ENCODE measurements at places on chromosomes 4 and X.
A peak's percentile ranks its signal among the peaks of the same experiment; 100 is the strongest.

GRCh38 chr4:175424111-175424510, 388.0 kb downstream of the GPM6A start:
- no peak for DNase-seq

- no peak for DNase-seq
Observed at GRCh38 chrX:13092455-13092941, 48.1 kb upstream of the FAM9C start.

- no peak for DNase-seq
Observed at GRCh38 chrX:40573763-40574162, 7.0 kb upstream of the ATP6AP2 start.

GRCh38 chr4:74344031-74344430, 20.9 kb upstream of the EREG start:
- no peak for DNase-seq

DNA sequence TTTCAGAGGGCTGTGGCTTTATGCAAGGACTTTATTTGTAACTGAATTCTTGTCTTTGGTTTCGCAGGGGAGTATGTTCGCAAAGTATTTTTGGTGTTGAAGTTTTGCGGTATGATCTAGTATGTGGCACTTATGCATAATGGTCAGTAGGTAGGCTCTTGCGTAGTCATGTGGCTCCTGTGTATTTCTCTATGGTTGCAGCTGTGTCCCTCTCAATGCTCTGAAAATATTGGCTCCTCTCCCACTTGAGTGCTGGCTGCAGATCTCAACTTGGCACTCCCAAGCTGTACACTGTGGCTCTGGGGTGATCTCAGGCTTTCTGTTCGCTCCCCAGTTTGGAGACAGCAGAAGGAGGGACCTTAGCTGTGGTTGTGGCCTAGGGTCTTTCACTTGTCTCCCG, 24.8 kb downstream of the ARMCX5 start:
- DNase-seq: no peak

- DNase-seq: no peak
Observed at GRCh38 chr4:26938516-26938915, 77.9 kb downstream of the STIM2 start.

GRCh38 chrX:101759000-101759399, 99.3 kb upstream of the ARMCX2 start:
- peak; percentile 39 for DNase-seq

DNA sequence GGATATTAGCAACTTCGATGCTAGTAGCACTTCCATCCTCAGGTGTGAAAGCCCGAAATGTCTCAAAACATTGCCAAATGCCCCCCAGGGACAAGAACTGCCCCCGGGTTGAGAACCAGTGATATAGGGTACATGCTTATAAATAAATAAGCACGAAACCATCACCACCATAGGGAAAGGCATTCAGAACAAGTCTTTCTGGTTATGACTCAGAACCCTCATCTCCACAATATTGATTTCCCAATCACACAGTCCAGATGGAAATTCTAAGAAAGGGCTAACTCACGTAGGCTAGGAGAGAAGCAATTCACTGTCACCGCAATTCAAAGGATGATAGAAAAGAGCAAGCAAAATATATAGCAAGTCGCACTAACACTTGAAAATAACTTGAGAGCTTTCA, 84.8 kb downstream of the ANOS1 start:
- no peak for DNase-seq

GRCh38 chr4:184281231-184282139, 63.8 kb upstream of the ENPP6 start:
- DNase-seq: no peak

- DNase-seq: no peak
Observed at GRCh38 chr4:24570172-24570571, 14.2 kb downstream of the DHX15 start.

GRCh38 chrX:138718941-138719340, 7.4 kb upstream of the FGF13 start:
- no peak for DNase-seq

GRCh38 chr4:83036991-83037665, 2.1 kb downstream of the COPS4 start:
- no peak for DNase-seq

DNA sequence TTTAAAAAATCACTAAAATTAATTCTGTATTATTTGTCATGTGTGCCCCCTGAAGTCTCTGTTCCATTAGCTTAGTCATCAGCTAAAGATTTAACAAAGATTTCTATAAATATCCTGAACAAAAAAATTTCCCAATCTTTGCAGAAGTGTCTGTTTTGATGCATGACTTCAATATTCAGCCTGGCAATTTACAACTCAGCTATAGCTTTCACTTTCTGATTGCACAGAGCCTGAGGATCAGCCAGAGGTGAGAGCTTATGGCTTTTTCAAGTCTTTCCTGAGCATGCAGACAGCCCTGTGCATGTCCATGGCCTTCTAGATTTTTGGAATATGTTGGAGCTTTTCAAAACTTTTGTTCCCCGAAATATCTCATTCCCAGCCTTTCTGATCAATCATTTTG, 420.1 kb downstream of the ZNF674 start:
- DNase-seq: peak; percentile 15

- DNase-seq: no peak
Observed at GRCh38 chr4:25881193-25881592, 18.4 kb upstream of the SEL1L3 start.

GRCh38 chr4:41360921-41361793, 104.4 kb downstream of the UCHL1 start:
- no peak for DNase-seq

- no peak for DNase-seq
Observed at GRCh38 chr4:6464842-6465588, 7.4 kb downstream of the PPP2R2C start.

DNA sequence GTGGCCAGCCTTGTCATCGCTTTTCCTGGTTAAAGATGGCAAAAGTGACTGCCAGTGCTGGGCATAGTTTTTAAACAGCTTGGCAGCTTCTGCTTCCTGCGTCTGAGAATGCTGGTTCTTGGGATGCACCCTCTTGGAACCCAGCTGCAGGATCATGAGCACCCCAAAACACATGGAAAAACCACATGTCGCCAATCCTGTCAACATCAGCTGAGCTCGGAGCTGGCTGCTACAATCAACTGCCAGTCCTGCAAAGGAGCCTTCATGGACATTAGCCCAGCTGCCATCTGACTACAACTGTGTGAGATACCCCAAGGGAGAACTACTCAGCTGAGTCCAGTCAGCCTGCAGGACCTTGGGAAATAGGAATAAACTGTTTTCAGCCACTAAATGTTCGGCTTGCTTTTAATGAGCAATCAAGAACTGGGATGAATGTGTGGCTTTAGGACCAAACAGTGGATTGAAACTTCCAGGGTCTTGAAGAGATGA, 31.0 kb downstream of the OSTC start:
- DNase-seq: no peak

- DNase-seq: peak; percentile 3
Observed at GRCh38 chrX:84907324-84907968, 96.2 kb upstream of the APOOL start.

DNA sequence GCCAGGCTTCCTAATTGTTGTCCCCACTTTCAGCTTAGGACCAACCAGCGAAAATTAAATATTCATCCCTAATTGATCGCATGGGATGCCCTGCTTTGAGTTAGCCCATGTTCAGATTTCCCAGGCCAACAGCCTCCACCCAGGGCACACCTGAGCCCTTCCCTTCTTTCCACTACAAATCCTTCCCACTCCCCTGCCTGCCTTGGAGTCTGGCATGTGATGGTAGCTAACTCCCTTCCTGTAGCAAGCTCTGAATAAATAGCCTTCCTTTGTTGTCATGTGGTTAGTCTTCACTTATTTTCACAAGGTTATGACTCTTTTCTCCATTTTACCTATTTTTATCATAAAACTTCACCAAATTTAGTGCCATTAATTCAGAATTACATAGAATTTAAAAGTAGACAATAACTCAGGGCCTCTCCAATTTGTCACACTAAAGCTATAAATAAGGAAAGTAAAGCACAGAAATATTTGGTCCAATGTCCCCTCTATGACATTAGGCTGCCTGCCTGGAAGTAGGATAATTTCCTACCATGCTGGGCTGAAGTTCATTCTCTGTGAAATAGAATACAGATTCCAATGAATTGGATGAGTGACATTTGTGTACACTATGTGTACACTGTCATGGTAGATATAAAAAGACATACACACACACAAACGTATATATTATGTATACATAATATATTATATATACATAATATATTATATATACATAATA, 166.4 kb upstream of the CPEB2 start:
- no peak for DNase-seq

GRCh38 chrX:104318330-104319009, 63.7 kb upstream of the ESX1 start:
- peak; percentile 27 for DNase-seq

GRCh38 chr4:26584725-26585124, 841 bp downstream of the TBC1D19 start:
- no peak for DNase-seq

- no peak for DNase-seq
Observed at GRCh38 chr4:79121875-79122358, 182.7 kb upstream of the PAQR3 start.

- no peak for DNase-seq
Observed at GRCh38 chr4:95729596-95729995, 110.3 kb upstream of the PDHA2 start.

GRCh38 chr4:117137145-117137544, 51.8 kb upstream of the TRAM1L1 start:
- DNase-seq: peak; percentile 83

DNA sequence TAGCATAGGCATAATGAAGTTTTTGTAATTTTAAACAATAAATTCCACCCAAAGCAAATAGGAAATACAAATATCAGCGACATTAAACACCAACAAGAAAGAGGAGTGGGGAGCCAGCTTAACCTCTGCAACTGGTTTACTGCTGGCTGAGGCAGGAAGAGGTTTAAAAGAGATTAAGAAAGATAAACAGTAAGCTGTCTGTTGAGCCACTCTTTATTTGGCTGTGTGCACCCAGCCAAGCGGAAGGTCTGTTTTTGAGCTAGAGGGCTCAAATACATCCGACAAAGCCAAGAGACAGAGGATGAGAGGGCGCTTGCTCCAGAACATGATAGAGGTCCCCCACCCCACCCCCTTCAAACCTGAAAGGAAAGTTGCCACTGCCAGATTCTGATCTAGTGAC, 191.4 kb downstream of the MGST2 start:
- DNase-seq: no peak

Measured in fibroblast of upper back skin (primary cell).